Naive B cell (primary cell): ENCODE measurements at places on chromosomes 2 and 18. TPM values are rescaled to one million over a fixed set of nuclear protein-coding genes. Genes with fewer than 3 reads are reported as not detected.

CNGA3 gene
- not detected for polyA plus RNA-seq

MEP1B gene
- not detected for polyA plus RNA-seq

SAP130 gene
- polyA plus RNA-seq: 12.1 TPM

PARD3B gene
- not detected for polyA plus RNA-seq

CHRNG gene
- not detected for polyA plus RNA-seq

DNA sequence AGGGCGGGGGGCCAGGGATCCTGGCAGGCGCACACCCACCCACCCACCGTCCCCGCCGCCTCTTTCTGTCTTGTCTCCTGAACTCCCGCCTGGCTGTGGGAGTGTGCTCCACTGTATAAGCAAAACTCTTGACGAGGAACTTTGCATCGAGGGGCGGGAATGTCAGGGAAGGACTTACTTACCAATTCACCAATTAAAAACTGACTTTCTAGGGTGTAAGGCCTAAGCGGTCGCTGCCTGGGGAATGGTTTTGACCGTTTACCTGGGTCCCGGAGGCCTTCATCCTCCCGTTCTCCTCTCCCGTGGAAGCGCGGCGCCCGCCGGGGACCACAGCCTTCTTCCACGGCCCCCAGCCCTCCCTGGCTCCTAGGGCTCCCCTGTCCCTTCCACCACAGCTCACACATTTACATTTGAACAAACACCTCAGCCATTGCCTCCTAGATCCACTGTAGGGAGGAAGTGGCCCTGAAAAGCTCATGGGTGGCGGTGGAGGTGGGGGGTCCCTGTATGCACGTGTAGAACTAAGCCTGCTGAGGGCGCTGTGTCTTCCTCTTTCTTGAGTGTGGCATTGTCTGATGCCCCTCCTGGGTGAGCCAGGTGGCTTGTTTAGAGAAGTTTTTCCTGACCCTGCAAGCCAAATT lies 8.9 kb downstream of the ASIC4 start:
- peaks cover 11% of the 10 kb centered on the region for H3K36me3 ChIP-seq
- DNase-seq: no peak
- H3K27me3 ChIP-seq: peaks cover 90% of the 10 kb centered on the region
- no peak overlapping the region for H3K27ac ChIP-seq
- H3K4me1 ChIP-seq: peaks cover 18% of the 10 kb centered on the region
- no peak overlapping the region for H3K4me3 ChIP-seq

DNA sequence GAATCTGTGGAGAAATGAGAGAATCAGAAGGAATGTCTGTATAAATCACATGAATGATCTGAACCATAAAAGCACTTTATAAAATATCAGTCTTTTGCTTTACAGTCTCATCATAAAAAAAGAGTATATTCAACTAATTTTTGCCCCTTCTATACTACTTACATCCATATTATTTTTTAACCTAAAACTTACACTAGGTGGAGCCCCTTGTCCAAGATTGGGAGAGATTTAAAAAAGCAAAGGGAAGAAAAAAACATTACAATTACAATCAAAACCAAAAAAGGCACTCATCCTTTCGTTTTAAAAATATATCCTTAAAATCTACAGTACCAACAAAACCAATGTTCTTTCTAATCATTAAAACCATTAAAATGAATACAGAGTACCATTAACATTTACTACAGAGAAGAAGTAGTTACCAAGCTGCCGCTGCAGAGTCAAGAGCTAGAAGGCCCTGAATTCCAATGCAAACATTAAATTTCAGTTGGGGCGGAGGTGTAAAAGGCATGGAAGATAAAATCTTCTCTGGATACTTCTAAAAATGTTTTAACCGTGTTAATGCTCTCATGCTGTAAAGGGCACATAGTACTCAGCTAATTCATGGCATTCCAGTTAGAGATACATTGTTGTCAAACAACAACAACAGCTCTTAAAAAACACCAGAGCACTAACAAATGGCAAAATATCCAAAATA lies 56.7 kb upstream of the EPB41L3 start:
- H3K27me3 ChIP-seq: peaks cover 20% of the 10 kb centered on the region
- H3K27ac ChIP-seq: no peak overlapping the region
- H3K36me3 ChIP-seq: no peaks in the 10 kb centered on the region
- H3K4me1 ChIP-seq: no peaks in the 10 kb centered on the region
- DNase-seq: no peak

- no peak for DNase-seq
- H3K27me3 ChIP-seq: peaks cover 33% of the 10 kb centered on the region
- no peaks in the 10 kb centered on the region for H3K4me1 ChIP-seq
- no peak overlapping the region for H3K27ac ChIP-seq
Measured at GRCh38 chr2:17600556-17601204, 60.2 kb downstream of the VSNL1 start.

- H3K36me3 ChIP-seq: no peaks in the 10 kb centered on the region
- H3K4me3 ChIP-seq: no peak overlapping the region
- H3K27ac ChIP-seq: no peak overlapping the region
- no peaks in the 10 kb centered on the region for H3K4me1 ChIP-seq
Measured at GRCh38 chr2:128374001-128374710, 55.5 kb upstream of the HS6ST1 start.

DNA sequence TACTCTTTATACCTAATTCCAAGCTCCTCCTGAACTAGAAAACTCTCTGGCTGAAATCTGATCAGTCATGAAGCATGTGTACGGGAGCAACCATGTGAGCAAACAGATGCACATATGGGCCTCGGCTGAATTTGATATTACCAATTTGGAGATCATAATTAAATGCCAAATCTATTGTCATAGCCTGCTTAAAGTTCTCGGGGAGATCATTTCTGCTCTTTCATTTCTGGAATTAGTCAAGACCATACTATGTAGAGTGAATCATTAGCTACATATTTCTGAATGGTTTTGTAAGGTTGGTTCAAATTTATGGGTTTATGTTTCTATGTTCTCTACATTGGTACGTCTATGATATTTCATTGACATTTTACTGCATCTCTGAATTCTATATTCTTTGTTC lies 205.5 kb downstream of the UBE2E3 start:
- no peak overlapping the region for H3K27ac ChIP-seq
- H3K36me3 ChIP-seq: no peaks in the 10 kb centered on the region
- H3K27me3 ChIP-seq: no peaks in the 10 kb centered on the region

DNA sequence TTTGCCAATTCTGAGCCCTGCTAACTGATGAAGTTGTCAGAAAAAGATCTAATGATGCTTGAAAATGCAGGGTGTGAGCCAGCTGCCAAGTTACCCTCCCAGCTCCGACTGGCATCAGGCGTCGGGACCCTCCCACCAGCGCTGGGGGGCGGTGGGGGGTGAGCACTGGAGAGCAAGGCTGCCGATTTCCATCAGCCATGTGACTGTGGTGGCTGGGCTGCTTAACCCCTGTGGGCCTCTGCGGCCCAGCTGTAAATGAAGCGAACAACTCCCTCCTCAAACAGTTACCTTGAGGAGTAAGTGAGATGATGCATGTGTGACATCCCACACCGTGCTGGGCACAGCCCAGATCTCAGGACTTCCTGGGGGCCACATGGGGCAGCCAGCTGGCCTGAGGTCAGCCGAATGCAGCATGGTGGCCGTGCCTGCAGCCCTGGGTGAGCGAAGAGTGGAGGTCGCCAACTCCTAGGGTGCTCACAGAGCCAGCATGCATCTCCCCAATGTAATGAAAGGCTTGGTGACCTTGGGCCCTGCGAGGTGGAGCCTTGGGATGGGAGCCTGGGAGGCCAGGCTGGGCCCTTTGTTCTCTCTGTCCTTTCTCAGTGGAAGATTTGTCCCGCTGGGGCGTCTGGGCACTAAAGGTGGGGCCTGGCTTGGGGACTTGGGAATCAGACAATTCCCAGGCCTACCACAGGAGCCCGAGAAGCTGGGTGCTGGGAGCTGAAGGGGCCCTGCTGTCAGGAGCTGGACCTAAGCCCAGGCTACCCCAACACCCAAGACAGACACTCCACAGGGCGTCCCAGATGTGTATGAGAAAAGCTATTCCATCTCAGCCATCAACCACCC lies 25.1 kb downstream of the CIB4 start:
- peaks cover 16% of the 10 kb centered on the region for H3K27me3 ChIP-seq
- H3K27ac ChIP-seq: no peak overlapping the region

DNA sequence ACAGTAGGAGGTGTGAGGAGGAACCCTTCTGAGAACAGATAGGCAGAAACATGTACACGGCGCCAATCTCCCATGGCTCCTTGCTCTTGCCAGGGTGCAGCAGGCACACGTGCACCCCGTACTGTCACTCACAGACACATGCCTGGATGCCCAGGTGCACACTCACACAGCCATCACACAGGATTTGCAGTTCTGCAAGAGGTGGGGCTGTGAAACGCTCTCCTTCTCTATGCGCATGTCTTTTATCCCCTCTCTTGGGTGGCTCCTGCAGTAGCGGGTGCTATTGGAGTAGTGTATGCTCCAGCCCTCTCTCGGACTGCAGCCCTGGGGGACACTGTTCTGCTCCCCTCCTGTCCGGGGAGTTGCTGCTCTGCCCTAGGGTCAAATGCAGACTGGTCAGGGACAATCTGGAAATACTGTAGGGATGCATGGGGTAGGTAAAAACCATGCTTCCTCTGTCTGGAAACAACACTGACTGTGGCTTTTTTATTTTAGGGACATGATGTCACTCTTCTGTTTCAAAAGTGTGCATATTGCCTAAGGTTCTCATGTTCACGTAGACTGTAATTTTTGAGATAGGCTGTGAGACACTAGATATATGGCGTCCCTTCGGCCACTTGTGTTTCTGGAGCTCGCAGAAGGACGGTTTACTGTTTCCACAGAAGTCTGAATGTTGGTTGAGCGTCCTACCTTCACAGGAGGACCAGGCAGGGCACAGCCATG lies 118.5 kb downstream of the PRKCE start:
- no peaks in the 10 kb centered on the region for H3K36me3 ChIP-seq
- H3K4me1 ChIP-seq: peaks cover 96% of the 10 kb centered on the region
- H3K27ac ChIP-seq: peak overlapping the region; percentile 10
- H3K4me3 ChIP-seq: no peak overlapping the region
- no peaks in the 10 kb centered on the region for H3K27me3 ChIP-seq

- H3K4me1 ChIP-seq: no peaks in the 10 kb centered on the region
- peaks cover 32% of the 10 kb centered on the region for H3K27me3 ChIP-seq
- no peak overlapping the region for H3K27ac ChIP-seq
- no peak for DNase-seq
- peaks cover 7% of the 10 kb centered on the region for H3K36me3 ChIP-seq
- no peak overlapping the region for H3K4me3 ChIP-seq
Measured at GRCh38 chr2:27502142-27502541, 5.5 kb downstream of the GCKR start.

GRCh38 chr18:35466334-35466733 lies 31.4 kb downstream of the INO80C start:
- H3K27ac ChIP-seq: no peak overlapping the region
- no peak for DNase-seq
- H3K27me3 ChIP-seq: no peaks in the 10 kb centered on the region
- no peak overlapping the region for H3K4me3 ChIP-seq

DNA sequence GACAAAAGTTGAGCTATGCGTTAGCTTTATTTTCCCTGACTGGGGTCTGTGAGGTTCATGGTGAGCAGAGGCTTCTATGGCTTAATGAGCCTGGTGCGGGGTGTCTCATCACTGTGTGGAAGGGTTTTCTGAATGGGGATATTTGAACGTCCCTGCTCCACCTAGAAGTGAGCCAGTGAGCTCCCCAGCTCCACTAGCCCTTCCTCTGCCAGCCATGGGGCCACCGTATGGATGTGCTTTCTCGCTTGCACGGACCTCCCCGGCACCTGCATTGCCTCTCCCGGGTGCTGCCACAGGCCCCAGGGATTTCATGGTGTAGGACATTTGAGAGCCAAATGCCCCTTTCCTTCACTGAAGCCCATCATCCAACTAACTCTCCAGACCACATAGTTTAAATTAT lies 37.8 kb downstream of the CYP26B1 start:
- no peaks in the 10 kb centered on the region for H3K36me3 ChIP-seq
- DNase-seq: no peak
- H3K4me3 ChIP-seq: no peak overlapping the region
- no peak overlapping the region for H3K27ac ChIP-seq
- no peaks in the 10 kb centered on the region for H3K4me1 ChIP-seq
- no peaks in the 10 kb centered on the region for H3K27me3 ChIP-seq

DNA sequence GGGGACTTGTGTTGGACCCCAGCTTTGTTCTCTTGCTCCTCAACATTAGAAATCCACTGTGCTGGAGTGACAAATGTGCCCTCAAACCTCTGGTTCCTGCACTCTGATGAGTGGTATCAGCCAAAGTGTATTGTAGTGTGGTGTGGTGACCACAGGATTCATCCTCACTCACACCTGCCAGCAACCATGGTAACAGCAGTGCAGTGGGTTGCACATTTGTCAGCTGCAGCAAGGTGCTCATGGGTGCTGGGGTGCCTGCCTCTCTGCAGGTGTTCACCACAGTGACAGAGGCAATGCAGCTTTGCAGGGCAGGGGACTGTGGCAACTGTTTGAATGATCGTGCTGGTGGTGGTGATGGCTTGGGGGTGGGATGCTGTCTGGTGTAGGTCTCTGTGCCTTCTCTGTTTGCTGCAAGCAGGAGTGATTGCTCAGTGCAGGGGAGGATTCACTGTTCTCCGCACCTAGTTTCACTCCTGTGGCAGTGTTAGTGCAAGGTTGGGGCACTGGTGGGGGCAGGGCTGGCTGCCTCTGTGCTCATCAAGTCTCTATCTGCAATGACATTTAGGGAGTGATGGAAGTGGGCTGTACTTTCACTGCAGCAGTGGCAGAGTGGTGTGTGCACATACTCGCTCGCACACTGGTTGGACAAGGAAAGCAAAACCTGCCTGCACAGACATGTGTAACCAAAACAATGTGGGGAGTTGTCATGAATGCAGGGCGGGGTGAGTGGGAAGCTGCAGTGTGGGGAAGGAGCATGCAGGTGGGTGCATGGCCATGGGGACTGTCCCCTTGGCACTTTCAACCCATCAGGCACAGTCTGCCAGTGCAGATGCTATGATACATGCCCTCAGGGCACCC lies 301.1 kb downstream of the PIK3C3 start:
- no peaks in the 10 kb centered on the region for H3K4me1 ChIP-seq
- DNase-seq: no peak
- H3K36me3 ChIP-seq: no peaks in the 10 kb centered on the region
- H3K4me3 ChIP-seq: no peak overlapping the region

DNA sequence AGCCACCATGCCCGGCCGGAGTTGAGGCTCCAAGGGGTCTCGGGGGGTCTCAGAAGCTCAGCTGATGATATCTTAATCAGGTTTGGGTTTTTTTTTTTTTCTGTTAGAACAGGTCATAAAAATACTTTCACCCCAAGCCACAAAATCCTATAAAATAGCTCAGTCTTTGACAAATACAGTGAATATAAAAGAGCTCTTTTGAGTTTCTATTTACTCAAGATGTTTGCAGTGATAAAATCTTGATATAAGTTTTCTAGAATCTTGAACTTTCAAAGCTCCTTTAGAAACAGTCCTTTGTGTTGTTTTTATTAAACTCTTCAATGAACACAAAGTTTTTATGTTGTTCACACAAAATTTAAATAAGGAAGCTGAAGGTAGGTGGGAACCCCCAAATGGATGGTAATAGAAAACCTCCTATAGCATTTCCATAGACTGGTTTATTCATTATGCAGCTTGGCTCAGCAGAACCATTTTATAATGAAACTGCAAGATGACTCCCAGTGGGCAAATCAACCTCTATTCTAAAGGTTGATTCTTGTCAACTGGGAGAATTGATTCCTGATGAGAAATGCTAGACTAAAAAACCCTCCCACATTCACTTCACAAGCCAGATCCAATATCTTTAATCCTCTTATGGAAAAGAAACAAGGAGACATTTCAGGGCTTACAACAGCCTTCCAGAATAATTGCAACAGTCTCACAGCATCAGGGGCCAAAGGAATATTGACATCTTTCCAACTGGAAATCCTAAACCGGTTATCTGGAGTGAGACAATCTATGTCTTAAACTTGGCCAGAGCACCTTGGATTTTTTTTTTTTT lies 13.6 kb upstream of the NARS1 start:
- no peak for DNase-seq
- no peaks in the 10 kb centered on the region for H3K27me3 ChIP-seq
- peaks cover 46% of the 10 kb centered on the region for H3K4me1 ChIP-seq
- H3K36me3 ChIP-seq: peaks cover 4% of the 10 kb centered on the region
- peak overlapping the region; percentile 8 for H3K27ac ChIP-seq
- H3K4me3 ChIP-seq: no peak overlapping the region
